ENCODE measurements at places on chromosomes 5 and 9.

DNA sequence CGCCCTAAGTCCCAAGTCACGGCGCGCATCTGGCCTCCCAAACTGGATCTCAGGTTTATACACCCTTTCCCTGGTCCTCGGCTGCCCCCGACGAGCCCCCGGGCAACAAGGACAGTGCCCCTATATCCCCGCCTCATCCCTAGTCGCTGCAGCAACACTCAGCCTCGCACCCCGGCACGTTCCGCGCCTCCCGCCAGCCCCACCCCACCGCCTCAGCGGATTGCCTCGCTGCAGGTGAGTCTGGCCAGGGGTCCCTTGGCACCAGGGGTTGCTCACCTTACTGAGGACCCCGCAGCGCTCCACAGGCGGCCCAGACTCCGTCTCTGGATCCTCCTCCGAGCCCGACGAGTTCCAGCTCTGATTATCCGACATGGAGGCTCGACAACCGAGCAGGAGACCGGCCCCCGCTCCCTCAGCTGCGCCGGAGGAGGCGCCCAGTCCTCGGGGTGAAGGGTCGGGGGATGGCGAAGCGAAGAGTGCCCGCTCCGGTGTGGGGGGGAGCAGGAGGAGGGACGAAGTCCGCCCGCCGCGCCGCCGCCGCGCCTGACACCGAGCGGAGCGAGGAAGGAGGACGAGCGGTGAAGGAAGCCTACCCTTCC, 494 bp downstream of the CERT1 start:
- DNase-seq: peak; percentile 84

DNA sequence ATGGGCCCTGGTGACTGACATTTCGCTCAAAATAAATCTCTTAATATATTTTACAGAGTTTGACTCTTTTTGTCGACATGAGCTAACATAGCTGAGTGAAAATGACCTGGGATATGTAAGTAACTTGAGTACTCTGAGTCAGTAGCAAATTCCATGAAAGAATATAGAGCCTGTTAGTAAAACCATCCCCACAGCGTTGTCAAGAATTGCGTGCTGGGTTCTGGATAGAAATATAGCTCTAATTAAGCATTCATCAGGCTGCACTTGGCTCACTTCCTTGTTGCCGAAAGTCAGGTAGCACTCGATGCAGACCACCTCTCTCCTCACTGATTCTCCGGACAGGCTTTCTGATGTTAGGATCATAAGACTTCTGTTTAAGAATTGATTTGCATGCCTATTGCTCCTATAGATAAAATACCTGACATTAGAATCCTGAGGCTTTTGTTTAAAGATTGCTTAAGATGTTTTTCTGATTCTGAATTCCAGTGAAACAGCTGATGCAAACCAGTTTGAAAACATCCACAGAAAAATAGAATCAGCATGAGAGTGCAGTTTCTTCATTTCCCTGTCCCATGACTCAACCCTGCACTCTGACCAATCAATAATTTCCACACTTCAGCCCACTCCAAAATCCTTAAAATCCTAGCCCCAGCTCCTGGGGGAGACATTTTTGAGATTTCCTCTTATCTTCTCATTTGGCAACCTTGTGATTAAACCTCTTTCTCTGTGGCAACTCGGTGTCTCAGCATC, 310.6 kb downstream of the DIRAS2 start:
- no peak for DNase-seq

DNA sequence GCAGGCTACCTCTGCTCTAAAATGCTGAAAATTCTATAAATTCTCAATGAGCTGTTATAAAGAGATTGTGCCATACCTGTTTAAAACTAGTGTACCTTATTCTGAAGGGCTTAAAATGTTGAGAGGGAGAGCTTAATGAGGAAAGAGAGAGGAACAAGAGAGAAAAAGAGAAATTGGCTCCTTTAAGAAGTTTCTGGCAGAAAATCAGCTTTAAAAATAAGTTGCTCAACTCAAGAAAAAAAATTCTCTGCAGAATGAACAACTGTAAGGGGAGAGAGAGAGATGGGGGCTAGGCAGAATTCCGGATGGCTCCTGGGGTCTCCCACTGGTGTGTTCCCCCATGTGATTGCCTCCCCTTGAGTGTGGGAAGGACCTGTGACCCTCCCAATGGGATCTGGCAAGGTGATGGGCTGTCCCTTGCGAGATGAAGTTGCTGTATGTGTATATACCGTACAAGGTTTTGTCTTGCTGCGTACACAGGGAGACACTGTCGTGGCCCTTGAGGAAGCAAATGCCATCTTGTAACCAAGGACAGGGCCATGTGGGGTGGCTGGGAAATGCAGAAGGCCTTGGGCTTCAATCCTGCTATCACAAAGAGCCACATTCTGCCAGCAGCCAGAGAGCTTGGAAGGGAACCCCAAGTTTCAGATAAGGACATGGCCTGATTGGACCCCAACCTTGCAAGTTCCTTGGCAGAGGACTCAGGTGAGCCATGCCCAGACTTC, 64.3 kb upstream of the S1PR3 start:
- no peak for DNase-seq

GRCh38 chr5:172530406-172530805, 76.1 kb upstream of the SH3PXD2B start:
- DNase-seq: peak; percentile 28

- DNase-seq: no peak
Observed at GRCh38 chr9:131197160-131197911, 72.0 kb downstream of the NUP214 start.
